ENCODE measurements at places on chromosomes 6 and 20.
A peak's percentile ranks its signal among the peaks of the same experiment; 100 is the strongest.

- no peak for DNase-seq
These were observed 62.0 kb upstream of the HIVEP1 start for GRCh38 chr6:11950109-11950508.

- peak; percentile 27 for DNase-seq
These were observed 1.0 kb downstream of the PXDC1 start for GRCh38 chr6:3750317-3751076.

DNA sequence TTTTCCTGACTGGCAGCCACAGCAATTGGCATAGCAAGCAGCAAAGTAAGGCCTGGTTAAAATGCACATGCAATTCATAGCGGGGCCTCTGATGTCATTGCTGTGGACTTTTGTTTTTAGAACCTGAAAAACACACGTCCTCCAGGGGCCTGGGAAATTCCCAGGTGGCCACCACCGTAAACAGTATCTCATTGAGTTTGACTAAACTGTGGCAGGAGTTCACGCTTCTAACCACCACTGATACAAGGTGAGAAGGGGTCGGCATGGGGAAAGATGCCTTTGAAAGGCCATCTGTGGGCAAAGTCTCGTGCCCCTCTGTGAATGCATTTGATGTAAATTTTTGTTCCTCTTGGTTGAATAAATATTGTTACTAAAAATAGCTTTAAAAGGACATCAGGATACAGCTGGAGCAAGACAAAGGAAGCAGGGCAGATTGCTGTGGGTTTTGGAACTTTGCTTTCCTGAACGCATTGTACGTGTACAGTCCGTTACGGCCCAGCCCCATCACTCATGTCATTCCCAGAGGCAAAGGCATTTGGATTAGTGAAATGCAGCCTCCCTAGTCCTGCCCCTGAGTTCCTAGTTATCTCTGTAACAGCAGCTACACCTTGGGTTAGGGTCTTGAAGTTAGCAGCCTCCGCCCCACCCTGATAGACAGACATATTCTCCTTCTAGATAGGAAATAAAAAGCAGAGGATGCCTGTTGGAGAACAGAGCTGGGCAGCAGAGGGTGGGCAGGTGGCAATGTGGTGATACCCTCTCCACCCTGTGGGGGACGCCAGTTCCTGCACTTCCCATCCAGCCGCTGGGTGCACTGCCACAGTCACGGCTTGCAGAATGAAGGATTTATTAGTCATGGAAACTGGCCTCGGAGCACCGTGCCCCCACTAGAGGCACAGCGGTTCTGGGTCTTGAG is 80.3 kb downstream of the ZDHHC14 start:
- no peak for DNase-seq

DNA sequence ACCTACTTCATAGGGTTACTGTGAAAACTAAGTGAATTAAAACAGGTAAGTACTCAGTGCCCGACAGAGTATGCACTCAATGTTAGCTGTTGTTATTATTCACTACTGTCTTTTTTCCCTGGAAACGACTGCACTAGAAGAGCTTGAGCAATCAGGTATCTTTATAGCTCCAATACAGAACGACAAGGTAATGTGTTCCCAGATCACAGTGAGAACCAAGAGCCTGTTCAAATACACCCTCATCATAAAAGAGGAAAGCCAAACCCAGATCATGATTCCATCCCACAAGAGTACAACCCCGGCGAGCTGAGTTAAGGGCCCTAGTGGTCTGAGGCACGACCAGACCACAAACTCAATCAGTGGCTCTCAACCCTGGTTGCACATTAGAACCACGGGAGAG is 9.8 kb downstream of the MRPS18A start:
- DNase-seq = no peak

- DNase-seq = no peak
These were observed 4.2 kb downstream of the DUSP22 start for GRCh38 chr6:296151-297122.

DNA sequence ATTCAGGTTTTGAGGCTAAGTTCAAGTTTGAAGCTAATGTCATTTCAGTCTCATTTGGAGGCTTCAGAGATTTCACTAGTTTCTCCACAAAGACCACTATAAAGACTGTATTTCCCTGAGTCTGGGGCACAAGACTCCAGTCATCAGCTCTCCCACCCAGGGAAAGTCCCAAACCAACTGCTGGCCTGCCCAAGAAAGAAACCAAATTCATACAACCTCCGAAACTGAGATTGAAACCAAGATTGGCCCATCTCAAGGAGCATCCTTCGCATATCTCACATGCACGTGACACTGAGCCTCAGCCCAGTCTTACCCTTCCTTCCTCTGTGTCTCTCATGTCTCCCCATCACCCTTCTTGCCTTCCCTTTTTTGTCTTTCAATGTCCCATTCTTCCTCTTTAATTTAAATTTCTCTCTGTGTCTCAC is 3.5 kb upstream of the LTA start:
- peak; percentile 68 for DNase-seq

Data from bone marrow (tissue), 2 donors.